ENCODE measurements at places on chromosomes 1 and 21. TPM values are rescaled to one million over a fixed set of nuclear protein-coding genes. Genes with fewer than 3 reads are reported as not detected.

- DNase-seq = no peak
These were observed 4.1 kb upstream of the PCP4 start for GRCh38 chr21:39863111-39863510.

DNA sequence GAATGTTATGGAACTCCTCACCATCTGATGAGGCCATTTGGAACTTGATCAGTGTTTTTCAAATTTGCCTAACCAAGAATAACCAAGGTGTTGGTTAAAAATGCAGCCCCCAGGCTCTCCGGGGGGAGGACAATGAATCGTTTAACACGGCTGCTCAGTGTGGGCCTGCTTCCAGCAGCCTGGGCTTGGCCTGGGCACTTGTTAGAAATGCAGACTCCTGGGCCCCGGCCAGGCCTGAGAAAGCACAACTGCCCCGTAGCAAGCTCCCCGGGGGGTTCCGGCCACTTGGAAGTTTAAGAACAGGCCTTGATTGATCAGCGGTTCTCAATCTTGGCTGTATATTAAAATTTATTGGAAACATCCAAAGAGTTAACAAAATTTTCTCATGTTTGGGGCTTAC is 22.8 kb upstream of the C2CD2 start:
- DNase-seq = no peak

The CFHR1 gene
- not detected for polyA plus RNA-seq

GRCh38 chr21:46051379-46051770 is 46.5 kb upstream of the COL6A2 start:
- DNase-seq = no peak

The BSND gene
- polyA plus RNA-seq = 5.7 TPM

- no peak for DNase-seq
These were observed 69.4 kb downstream of the TDRD5 start for GRCh38 chr1:179661018-179661417.

- no peak for DNase-seq
These were observed 88.3 kb upstream of the SGIP1 start for GRCh38 chr1:66445492-66446181.

GRCh38 chr1:43331688-43332087 is 5.9 kb upstream of the MPL start:
- DNase-seq = no peak

The SFN gene
- 0.76 TPM for polyA plus RNA-seq

DNA sequence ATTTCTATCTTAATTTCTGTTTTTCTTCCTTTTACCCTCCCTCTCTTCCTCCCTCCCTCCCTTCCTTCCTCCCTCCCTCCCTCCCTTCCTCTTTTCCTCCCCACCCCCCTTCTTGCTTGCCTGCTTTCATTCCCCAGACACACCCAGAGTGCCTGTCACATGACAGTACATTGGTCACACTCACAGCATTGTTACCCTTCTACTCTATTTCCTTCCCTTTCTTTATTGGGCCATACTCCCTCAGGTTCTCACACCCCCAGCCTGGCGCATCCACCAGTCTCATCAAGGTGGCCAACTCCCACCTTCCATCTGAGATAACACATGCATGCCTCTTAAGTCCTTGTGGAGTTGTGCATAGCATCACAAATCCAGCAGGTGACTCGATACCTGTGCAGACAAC is 10.9 kb downstream of the TMPRSS3 start:
- DNase-seq = no peak

DNA sequence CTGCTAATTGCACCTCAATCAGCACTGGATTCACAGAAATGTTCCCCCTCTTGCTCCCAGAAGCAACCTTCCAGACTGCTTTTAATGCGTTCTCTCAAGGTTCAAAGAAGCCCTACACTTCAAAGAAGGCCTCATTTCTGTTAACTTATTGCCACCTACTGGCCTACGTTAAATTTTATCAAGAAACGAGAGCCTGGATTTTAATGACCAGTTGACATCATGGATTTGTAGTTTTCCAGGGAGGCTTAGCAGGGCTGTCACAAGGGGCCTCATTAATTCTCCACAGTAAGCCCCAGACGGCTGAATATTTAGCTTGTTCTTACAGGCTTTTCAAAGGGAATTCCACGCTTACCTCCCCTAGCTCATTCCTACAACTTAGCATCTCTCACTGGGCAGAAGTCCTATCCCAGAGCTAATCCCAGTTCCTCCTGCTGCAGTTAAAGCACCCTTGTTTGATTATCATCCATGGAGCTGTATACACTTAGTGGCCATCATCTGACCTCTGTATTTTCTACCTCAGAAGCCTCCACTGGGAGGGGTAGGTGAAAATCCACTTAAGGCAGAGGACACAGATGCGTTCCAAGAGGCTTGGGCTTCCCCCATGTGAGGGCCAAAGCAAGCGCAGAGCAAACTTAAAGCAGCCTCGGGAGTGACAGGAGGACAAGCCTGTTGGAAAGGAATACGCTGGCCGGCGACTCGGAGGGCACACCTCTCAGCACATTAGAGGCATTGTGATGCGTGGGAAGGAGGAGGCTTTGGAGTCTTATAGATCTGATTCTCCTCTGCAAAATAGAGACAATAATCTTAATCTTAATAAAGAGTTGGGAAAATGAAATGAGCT is 32.2 kb upstream of the CYP4X1 start:
- peak; percentile 35 for DNase-seq

GRCh38 chr1:53807916-53808315 is 30.2 kb downstream of the NDC1 start:
- no peak for DNase-seq

DNA sequence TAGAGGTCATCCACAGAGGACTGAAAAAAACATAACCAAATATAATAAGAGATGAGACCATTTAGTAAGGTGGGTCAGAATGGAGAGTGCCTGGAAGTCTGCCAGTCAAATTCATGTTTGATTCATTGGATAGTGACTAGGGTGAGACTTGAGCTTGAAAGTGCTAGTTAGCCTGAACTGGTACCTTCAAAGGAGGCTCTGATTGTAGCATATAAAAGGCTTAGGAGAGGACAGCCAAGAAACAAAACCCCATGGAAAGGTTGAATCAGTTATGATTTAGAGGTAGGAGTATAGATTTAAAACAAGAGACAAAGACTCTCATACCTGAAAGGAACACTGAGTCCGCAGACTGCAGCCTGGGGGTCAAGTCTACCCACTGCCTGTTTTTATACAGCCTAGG is 44.4 kb upstream of the LRRC8C start:
- no peak for DNase-seq

The TAS1R1 gene
- 0.15 TPM for polyA plus RNA-seq

The LCE2A gene
- polyA plus RNA-seq = not detected

DNA sequence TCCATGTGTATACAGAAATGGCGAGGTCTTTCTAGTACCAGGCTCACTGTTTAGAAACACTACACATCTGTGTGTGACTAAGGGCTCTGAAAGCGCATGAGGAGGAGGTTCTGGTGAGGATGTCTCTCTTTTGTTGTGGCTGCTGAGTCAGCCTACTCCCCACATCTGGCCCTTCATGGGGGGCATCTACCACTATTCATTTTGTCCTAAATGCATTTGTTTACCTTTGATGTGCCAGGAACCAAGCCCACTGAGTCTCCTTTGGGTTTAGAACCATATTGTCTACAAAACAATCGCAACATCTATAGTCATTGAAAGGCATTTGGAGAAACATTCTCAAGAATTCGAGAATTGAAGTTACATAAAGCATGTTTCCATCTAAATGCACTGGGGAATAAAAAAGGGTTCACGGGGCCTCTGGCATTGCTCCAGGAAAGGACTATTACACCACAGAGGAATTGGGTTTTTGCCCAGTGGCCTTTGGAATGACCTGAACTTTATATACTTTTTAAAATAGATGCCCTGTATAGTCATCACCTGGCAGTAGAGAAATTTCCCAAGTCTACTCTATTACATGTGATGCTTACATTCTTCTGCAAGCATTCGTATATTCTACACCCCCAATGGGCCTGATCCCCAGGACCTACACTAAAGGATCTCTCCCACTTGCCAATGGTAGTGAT is 35.1 kb upstream of the ADORA3 start:
- DNase-seq = no peak

GRCh38 chr1:73911849-73912248 is 286.1 kb downstream of the LRRIQ3 start:
- DNase-seq = no peak

- DNase-seq = no peak
These were observed 95.0 kb downstream of the ASTN1 start for GRCh38 chr1:177069490-177069889.

DNA sequence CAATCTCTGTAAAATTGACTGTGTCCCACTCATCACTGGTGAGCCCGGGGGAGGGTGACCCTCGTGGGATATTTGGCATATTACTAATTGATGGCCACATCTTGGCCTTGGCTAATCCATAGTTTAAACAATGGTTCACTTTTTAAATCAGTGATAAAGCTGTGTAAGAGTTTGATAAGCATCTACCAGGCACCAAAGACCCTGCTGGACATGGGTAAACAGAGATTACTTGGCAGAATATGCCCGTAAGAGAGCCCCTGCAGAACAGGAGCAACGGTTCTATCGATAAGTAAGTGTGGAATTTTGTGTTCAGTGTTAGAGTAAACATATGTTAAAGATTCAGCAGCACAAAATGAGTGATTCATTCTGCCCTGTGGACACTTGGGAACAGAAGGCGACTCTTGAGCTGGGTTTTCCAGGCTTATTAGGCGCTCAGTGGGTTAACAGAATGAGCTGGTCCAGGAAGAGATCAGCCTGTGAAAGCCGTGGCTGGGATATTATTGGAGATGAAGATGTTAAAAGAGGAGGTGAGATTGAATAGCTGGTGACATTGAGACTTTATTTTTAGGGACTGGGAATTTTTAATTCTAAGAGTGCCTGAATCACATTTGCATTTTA is 55.9 kb downstream of the CNST start:
- DNase-seq = no peak

The COL11A1 gene
- 5.3 TPM for polyA plus RNA-seq

The SLC44A5 gene
- 12.2 TPM for polyA plus RNA-seq

DNA sequence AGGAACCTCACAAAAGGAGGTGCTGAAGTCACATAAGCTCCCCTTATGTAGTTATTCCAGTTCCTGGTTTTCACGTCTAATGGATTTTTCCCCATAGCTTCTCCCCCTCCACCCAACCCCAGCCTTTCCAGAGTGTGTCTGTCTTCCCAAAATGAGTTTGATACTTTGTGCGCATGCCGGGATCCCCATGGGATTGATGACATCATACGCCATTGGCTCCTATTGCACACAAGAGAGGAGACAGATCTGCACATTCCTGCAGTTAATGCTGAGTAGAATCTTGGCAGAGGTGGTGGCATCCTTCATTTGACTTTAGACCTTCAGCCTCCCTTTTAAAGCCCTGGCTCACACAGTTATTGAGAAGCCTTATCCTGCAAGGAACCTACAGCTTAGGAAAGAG is 71.4 kb downstream of the DDR2 start:
- DNase-seq = no peak

GRCh38 chr1:152185544-152186391 is 26.7 kb upstream of the RPTN start:
- DNase-seq = peak; percentile 10

The CYP4B1 gene
- 1.7 TPM for polyA plus RNA-seq

The DENND2D gene
- polyA plus RNA-seq = 15.1 TPM

The ZMYND12 gene
- polyA plus RNA-seq = 4.6 TPM

The IVL gene
- 0.24 TPM for polyA plus RNA-seq

All from right renal pelvis (tissue), 4 donors.